Left renal pelvis (tissue), 4 donors: ENCODE measurements at places on chromosomes 11 and 22. TPM values are rescaled to one million over a fixed set of nuclear protein-coding genes. Genes with fewer than 3 reads are reported as not detected.

Gene PLEKHB1
- polyA plus RNA-seq: 15.5 TPM

DNA sequence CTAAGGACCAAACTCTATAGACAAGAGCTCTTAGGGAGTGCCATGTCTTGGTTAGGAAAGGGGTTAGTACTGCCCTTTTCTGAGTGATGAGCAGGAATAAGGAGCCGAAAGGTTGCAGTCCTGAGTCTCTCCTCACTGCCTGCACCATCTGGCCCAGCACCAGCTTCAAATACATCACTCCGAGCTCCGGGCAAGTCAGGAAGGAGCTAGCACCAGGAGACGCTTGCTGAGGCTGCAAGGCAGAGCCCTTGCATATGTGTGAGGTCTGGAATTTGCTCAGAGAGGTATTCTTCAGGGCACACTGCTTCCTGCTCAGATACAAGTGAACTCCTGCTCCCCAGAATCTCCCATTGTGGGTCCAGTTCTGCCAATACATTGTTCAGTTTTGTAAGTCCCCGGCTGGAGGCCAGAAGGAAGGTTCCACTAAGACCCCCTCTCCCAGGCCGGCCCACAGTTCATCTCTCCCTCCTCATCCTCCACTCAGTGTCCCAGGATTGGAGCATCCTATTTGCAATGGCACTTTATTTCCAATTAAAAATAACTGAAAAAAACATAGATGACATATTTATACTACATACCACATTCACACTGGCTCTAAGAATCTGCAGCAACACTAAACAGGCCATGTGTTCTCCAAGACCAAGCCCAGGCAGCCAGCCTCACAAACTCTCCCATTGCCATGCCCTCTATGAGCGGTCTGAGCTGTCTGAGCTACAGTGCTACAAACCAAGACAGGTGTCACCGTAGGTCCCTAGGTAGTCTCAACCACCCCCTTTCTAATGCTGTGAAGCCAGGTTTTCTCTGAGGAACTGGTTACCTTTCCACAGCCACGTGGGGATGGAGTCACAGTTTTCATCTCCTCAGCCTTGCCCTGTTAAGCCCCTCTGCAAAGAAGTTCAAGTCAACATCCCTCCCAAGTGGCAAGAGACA lies 55.1 kb upstream of the SPATA19 start:
- DNase-seq: no peak

DNA sequence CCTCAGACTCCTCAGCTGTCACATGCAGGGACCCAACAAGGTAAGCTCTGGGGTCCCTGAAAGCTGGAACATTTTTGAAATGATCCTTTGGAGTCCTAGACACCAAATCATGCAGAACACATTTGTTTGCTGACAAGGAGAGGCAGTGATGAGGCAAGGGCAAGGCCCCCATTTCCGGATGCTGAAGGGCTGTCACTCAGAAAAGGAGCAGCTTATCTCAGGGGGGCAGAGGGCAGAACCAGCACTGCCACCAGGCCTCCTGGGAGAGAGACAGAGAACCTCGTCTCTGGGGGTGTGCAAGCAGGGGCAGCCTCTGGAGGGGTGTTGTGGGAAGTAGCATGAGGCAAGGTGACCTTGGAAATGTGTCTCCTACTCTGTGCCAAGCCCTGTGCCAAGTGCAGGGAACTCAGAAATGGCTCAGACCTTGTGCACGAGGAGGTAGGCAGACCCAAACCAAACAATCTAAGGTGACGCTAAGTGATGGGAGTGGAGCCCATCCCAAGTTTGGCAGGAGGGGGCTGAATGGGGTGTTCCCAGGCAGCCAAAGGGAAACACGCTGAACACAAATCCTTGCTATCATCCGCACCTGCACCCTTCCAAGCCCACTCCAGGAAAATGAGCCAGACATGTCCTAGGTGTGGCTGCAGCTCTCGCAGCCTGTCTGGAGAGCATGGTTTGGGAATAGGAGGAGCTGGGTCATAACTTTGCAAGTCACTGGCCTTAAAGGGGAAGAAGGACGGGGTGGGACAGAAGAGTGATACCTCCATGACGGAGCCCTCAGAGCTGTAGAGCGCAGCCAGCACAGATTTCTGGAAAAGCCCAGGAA lies 94.2 kb downstream of the PDE2A start:
- no peak for DNase-seq

DNA sequence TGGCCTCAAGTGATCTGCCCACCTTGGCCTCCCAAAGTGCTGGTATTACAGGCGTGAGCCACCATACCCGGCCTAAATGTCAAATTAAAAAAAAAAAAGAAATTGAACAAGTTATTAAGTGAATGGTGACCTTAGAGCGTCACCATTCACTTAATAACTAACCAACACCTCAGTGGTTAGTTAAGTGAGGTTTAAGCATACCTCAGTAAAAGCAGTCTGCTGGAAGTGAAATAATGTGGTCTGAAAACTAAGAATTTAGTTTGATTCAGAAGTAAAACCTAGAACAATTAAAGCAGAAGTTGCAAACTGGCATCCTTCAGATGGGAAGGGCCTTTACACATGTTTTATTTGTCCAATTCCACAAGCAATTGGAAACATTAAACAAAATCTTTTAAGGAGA lies 71.5 kb downstream of the FCHSD2 start:
- no peak for DNase-seq

Gene MRGPRX3
- not detected for polyA plus RNA-seq

- no peak for DNase-seq
Observed at GRCh38 chr11:93025558-93026255, 56.3 kb downstream of the MTNR1B start.

GRCh38 chr11:61153593-61154095 lies 7.6 kb downstream of the VPS37C start:
- no peak for DNase-seq

- no peak for DNase-seq
Observed at GRCh38 chr11:80024119-80024518, 583.3 kb upstream of the TENM4 start.

Gene LRRC32
- polyA plus RNA-seq: 70.3 TPM

GRCh38 chr11:72897506-72897905 lies 83.3 kb downstream of the ATG16L2 start:
- DNase-seq: no peak

- no peak for DNase-seq
Observed at GRCh38 chr22:42773167-42773566, 52.5 kb upstream of the A4GALT start.

Gene BIK
- 0.88 TPM for polyA plus RNA-seq

Gene KDM4E
- polyA plus RNA-seq: 0.11 TPM

DNA sequence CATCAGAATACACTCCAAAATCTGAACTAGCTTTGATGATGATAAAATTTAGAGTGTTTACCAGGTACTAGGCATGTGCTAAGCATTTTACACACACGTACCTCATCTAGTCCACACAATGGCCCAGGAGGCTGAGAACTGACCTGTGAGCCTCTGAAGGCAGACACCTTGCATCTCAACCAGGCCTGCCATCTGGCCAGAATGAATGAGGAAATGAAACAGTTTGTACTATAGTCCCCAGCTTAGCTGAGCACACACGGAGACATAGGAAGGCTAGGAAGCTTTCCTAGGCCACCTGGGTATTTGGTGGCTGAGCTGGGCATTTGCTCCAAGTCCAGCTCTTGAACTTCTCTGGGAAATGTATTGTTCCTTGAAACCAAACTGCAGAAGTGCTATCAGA lies 6.9 kb upstream of the SHANK3 start:
- DNase-seq: no peak

GRCh38 chr22:49321477-49322055 lies 506.1 kb downstream of the BRD1 start:
- no peak for DNase-seq

DNA sequence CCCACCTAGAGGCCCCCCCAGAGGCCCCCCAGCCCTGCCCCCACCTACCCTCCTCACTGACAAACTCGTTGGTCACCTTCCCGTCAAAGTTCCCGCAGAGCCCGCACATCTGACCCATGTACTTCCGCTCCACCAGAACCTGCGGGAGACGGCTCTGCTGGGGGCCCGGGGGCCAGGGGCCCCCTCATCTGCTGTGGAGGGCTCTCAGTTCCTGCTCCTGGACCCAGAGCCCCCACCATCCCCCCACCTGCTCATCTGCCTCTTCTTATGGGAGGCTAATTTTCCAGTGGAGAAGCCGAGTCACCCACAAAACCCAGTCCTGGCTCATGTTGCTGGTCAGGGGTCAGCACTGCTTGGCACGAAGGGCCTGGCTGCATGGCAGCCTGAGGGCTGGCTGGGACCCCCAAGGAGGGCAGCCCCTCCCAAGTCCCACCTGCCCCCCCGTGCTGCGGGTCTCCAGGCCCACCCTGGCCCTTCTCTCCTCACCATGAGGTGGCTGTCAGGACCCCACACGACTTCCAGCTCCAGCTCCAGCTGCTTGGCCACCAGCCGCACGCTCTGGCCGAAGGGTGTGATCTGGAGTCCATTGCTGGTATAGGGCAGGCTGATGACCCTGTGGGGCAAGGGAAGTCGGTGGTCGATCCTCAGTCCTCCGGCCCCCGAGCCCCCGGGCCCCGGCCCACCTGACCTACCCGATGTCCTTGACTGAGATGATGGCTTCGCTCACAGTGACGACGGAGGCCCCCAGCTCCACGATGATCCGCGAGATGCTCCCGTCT lies 5.2 kb downstream of the MUC6 start:
- no peak for DNase-seq
